Left colon (tissue), 2 donors: ENCODE measurements at places on chromosomes 6 and 20. TPM values are rescaled to one million over a fixed set of nuclear protein-coding genes. Genes with fewer than 3 reads are reported as not detected.

Gene IL17F
- total RNA-seq, result not detected

Gene OR12D3
- not detected for total RNA-seq

Gene HLA-DMB
- total RNA-seq, result 4.0 TPM

Gene DYNLT1
- 142 TPM for total RNA-seq

Gene ARFGEF2
- total RNA-seq, result 58.7 TPM

Gene ARMH2
- not detected for total RNA-seq

Gene TGM2
- 33.9 TPM for total RNA-seq

Gene COL12A1
- 18.4 TPM for total RNA-seq

Gene SYCP2L
- 0.18 TPM for total RNA-seq

Gene STMND1
- 1.4 TPM for total RNA-seq

Gene C4B
- total RNA-seq, result 31.2 TPM

Gene DEFB132
- not detected for total RNA-seq

Gene MCM3
- total RNA-seq, result 33.2 TPM

Gene NCR2
- total RNA-seq, result 0.28 TPM

Gene PPP1R10
- total RNA-seq, result 73.6 TPM
